ENCODE measurements at places on chromosomes 3 and 15.

DNA sequence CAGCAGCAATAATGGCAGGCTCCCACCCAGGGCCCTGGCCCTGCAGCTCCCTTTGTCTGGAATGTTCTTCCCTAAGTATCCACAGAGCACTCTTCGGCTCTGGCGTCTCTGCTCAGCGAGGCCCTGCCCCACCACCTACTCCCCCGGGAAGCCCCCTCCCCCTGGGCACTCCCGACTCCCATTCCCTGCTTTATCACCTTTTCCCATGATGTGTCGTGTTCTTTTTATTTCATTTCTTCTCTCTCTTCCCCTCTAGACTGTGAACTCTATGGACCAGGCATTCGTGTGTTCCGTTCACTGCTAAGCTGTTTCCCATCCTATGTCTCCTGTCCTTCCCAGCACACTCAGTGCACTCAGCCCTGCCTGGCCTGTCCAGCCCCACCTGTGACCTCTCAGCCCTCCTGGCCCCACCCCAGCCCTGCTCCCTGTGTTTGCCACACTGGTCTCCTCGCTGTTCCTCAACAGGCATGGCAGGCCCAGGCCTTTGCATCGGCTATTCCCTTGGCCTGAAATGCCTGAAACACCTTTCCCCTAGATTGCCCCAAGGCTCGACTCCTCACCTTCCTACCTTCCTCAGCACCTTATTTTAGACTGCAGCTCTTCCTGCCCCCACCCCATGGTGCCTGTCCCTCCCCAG lies 107.4 kb downstream of the TPRA1 start:
- no peak for DNase-seq

GRCh38 chr3:183529185-183529584 lies 26.3 kb downstream of the KLHL6 start:
- DNase-seq = no peak

GRCh38 chr3:11437506-11437905 lies 165.3 kb downstream of the ATG7 start:
- no peak for DNase-seq

GRCh38 chr3:141835557-141836229 lies 40.8 kb upstream of the ATP1B3 start:
- no peak for DNase-seq

GRCh38 chr15:47861111-47861903 lies 144.0 kb downstream of the SEMA6D start:
- DNase-seq = no peak

- DNase-seq = no peak
Measured at GRCh38 chr3:12946251-12946648, 104.9 kb upstream of the RPL32 start.

DNA sequence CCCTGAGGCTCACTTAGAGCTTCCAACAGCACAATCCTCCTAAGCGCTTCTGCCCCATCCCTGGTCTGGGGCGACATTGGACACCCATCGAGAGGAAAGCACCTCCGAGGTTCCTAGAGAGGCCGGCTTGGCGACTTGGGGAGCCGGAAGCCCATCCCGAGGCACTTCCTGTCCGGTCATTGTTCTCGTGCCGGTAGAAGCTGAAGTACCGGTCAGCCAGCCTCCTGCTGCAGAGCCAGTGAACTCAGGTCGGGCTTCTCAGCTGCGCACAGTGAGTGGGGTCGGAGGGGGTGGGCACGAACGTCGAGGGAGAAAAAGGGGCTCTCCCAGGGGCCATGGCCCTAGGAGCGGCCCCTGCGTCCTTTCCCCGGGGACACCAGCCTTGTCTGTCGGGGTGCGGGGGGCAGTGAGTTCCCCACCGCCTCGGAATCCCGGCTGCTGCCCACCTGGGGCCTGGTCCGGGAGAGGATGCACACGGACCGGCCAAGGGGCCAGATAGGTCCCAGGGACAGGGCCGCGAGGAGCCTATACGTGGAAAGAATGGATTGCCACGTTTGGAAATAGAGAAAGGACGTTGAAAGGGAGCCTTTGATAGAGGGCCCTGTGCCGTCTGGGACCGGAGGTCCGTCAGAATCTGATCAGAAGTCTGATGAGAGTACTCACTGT lies at the start of gene ZNF35:
Gene ZNF35 (plus strand): TSS at position 169 of the 666 bp plus-strand sequence. CDS start 2,336 bp downstream, outside the sequence.
- DNase-seq = peak; percentile 56

- no peak for DNase-seq
Measured at GRCh38 chr3:193190146-193190786, 50.8 kb upstream of the PLAAT1 start.

GRCh38 chr3:51720292-51721061 lies 13.6 kb downstream of the GRM2 start:
- DNase-seq = no peak

DNA sequence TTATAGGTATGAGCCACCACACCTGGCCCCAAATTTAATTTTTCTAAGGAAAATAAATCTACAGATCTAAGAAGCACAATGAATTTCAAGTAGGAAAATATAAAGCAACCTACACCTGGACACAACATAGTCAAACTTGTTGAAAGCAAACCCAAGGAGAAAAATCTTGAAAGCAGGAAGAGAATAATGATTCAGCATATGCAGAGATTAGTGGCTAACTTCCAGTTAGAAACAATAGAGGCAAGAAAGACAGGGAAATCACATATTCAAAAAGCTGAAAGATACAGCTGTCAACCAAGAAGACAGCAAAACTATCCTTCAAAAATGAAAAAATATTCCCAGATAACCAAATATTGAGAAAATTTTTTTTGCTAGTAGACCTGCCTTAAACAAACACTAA lies 49.4 kb downstream of the ZNF148 start:
- no peak for DNase-seq

GRCh38 chr3:42703695-42704025 lies 1.1 kb upstream of the HHATL start:
- DNase-seq = no peak

DNA sequence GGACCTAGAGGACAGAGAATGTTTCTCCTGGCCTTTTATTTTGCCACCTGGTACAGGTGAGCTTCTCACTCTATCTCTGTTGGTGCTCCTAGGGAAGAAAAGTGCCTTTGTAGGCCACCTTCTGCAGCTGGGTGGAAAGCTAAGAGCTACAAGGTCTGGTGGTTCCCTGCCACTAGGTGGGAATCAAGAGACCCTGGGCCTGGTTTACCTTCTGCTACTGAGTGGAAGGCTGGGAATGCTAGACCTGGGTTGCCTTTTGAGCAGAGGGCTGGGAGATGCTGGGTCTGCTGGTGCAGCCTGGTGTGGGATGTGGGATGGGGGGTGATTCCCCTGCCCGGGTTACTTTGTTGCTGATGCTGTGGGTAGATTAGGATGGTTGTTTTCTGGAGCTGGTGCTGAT lies 72.6 kb downstream of the EBLN2 start:
- DNase-seq = no peak

DNA sequence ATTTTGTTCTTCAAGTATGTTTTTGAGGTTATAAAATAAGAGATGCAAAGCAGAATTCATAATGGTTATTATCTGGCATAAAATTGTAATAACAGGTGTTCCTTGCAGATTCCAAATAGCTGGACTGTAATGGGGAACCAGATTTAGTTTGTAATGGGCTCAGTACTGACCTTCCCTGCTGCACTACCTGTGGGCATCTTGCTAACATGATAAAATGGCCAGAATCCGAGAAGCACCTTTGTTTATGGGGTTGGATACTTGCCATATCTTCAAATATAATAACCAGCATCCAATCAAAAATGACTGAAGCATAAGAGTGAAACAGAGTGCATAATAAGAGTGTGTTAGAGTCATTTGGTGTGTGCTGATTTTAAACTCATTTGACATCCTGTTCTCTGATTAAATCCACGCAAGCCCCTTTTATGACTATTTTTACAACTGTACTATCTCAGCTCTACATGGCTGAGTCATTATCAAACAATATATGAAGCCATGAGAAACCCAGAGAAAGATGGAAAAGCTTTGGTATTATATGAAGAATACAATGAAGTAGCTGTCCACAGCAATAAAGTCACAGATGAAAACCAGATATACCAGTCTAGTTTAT lies 292.4 kb downstream of the CNTN4 start:
- DNase-seq = no peak

DNA sequence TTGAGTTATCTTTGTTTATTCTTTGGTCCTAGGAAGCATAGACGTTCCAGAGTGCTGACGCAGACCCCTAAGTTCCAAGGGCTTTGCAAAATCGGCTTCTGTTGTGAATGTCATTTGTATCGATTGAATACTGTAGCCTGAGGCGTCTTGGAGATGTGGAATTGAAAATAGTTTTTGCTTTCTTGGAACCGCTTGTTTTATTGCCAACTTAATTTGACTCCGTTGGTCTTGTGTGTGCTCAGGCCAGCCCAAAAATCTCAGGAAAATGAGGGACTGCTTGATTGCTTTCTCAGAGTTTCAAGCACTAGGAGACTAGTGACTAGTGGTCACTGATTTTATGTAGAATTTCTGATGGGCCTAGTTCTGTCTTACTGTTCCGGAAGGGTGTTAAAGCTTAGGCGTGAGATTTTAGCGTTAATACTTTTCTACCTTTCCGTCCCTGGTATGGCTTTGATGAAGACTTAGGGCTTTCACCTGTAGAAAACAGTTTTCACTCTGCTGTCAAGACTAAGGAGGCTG lies 263 bp upstream of the UTS2B start:
- DNase-seq = peak; percentile 49

- no peak for DNase-seq
Measured at GRCh38 chr15:61130950-61131942, 97.9 kb downstream of the RORA start.

GRCh38 chr15:65326117-65326526 lies 21.6 kb downstream of the RNU5B-1 start:
- DNase-seq = no peak

- DNase-seq = no peak
Measured at GRCh38 chr3:130539005-130539404, 22.0 kb downstream of the COL6A6 start.

GRCh38 chr3:138078096-138078495 lies 37.3 kb downstream of the DZIP1L start:
- DNase-seq = no peak

DNA sequence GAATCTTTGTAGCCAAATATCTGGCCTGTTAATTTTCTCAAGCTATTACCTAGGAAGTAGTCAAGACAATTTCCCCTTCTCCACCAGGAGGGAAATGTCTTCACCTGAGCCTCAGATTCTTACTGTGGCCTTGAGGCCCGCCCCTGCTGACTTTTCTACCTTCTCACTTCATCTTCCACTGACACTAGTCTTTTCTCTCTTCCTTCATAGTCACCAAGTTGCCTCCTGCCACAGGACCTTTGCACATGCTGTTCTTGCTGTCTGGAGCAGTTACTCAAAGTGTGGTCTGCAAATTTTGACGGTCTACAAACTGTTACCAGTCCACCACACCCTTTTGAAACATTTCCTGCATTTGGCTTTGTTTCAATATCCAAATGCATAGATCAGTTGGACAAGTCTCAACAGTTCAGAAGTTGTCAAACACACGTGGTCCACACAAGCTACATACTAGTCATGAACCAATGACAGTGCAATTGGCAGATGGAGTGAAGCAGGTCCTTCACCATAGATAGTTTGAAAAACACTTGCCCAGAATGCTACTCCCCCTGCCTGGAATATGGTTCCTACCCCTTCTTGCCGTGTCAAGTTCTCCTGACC lies 100.5 kb downstream of the OSBPL10 start:
- DNase-seq = no peak

GRCh38 chr3:120567370-120568201 lies 28.6 kb upstream of the NDUFB4 start:
- no peak for DNase-seq

GRCh38 chr3:15541371-15541770 lies 19.9 kb upstream of the COLQ start:
- DNase-seq = no peak

- DNase-seq = no peak
Measured at GRCh38 chr15:25693321-25694238, 169.5 kb downstream of the ATP10A start.

DNA sequence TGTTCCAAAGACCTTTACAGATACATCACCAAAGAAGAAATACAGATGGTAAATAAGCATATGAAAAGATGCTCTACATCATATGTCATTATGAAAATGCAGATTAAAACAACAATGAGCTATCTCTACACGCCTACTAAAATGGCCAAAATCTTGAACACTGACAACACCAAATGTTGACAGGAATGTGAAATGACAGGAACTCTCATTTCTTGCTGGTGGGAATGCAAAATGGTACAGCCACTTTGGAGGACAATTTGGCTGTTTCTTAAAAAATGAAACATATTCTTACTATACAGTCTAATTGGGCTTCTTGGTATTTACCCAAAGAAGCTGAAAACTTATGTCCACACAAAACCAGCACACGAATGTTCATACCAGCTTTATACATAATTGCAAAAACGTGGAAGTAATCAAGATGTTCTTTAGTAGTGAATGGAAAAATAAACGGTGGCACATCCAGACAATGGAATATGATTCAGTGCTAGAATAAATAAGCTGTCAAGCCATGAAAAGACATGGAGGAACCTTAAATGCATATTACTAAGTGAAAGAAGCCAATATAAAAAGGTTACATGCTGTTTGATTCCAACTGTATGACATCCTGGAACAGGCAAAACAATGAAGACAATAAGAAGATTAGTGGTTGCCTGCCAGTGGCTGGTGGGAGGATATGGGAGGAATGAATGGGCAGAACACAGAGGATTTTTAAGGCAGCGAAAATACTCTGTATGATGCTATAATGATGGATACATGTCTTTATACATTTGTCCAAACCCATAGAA lies 81.3 kb upstream of the NEDD4 start:
- no peak for DNase-seq

GRCh38 chr15:94375997-94376396 lies 144.6 kb downstream of the MCTP2 start:
- DNase-seq = no peak

- DNase-seq = no peak
Measured at GRCh38 chr3:78091478-78092119, 1051.7 kb downstream of the ROBO2 start.

DNA sequence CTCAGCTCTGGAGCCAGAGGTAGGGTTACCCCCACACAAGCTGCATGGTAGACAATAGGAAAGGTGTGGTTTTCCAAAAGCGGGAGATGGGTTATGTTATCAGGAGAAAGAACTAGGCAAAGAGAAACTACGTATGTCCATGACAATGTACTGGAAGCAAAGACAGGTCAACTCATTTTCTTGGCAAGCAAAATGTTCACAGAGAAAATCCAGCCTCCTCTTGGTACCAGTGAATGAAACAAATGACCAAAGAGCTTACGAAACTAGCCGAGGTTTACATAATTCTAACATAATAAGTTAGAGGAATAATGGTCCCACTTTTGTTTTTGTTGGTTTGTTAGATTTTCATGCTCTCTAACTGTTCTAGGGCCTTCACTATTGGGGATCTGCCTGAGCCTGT lies 338.1 kb upstream of the TGFBR2 start:
- no peak for DNase-seq

- DNase-seq = no peak
Measured at GRCh38 chr3:128590948-128591347, 59.7 kb downstream of the RPN1 start.

GRCh38 chr3:149752788-149753136 lies 473 bp upstream of the COMMD2 start:
- DNase-seq = no peak

DNA sequence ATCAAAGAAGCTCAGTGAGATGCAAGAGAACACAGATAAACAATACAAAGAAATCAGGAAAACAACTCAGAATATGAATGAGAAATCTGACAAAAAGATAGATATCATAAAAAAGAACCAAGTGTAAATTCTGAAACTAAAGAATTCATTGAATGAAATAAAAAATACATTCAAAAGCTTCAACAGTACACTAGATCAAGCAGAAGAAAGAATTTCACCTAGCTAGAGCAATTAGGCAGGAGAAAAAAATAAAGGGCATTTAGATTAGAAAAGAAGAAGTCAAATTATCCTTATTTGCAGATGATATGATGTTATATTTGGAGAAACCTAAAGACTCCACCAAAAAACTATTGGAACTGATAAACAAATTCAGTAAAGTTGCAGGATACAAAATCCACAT lies 19.4 kb upstream of the CX3CR1 start:
- DNase-seq = no peak
